ENCODE measurements at places on chromosomes 2 and 18.

DNA sequence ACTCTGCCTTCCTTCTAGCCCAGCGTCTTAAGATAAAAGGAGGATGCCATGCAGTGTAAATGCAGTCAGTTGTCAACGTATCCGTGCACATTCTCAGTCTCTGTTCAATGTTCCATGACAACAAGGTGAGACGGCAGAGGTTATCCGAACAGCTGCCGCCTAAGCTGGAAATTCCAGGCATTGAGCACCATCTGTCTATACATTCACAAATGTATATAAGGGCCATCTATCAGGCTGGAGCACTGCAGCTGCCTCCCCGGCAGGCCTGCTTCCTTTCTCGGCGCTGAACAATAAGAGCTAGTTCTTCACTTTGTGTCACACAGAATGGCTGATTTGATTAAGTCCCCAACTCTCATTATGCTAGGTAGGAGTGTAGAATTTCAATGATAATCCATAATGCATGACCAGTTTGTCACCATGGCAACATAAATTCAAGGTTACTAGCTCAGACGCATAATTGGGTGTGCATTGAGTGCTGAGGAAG lies 282.2 kb upstream of the SOX11 start:
- no peak for DNase-seq

DNA sequence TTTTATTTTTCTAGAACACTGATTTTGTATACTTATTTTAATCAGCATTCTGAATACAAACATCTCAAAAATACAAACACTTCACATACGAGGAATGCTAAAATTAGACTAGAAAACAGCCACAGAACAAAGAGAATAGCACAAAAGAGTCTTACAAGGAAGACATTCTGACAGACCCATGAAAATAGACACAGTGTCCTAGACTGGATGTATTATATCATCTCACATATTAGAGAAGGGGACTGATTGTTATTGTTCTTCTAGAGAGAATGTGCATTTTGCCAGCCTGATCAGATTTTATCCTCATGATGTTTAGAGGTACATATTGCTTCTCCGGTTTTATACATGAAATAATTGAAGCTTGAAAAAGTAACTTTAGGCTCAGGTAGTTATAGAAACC lies 357.9 kb downstream of the DPP10 start:
- DNase-seq, result no peak

GRCh38 chr2:240189686-240190085 lies 49.2 kb upstream of the OTOS start:
- no peak for DNase-seq

- DNase-seq, result no peak
Measured at GRCh38 chr2:236085647-236086046, 82.5 kb downstream of the GBX2 start.

DNA sequence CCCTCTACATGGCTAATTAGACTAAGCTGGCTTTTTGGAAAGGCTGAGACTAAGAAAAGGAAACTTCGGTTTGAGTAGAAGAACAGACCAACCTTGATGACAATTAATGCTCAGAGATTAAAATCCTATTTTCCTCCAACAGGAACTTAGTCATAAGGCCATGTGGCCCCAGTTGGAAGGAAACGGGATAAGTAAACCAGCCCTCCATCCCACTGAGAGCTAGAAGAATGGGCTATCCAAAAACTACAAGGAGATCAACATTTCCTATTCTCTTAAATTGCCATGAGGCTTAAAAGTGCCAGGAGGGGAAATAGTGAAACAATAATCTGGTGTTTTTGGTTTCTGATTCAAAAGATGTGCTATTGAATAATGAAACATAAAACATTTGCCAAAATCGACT lies 216.6 kb downstream of the PAX3 start:
- DNase-seq, result no peak

DNA sequence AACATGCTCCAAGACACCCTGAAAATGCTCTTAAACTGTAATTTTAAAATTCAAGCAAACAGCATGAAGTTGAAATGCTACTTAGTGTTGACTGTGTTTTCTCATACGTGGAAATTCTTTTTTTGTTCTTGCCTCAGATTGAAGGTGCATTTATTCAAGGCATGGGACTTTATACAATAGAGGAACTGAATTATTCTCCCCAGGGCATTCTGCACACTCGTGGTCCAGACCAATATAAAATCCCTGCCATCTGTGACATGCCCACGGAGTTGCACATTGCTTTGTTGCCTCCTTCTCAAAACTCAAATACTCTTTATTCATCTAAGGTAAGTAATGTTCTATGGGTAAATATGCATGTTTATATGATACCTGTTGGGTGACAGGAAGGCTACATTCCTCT lies 82.7 kb downstream of the AOX1 start:
- no peak for DNase-seq

DNA sequence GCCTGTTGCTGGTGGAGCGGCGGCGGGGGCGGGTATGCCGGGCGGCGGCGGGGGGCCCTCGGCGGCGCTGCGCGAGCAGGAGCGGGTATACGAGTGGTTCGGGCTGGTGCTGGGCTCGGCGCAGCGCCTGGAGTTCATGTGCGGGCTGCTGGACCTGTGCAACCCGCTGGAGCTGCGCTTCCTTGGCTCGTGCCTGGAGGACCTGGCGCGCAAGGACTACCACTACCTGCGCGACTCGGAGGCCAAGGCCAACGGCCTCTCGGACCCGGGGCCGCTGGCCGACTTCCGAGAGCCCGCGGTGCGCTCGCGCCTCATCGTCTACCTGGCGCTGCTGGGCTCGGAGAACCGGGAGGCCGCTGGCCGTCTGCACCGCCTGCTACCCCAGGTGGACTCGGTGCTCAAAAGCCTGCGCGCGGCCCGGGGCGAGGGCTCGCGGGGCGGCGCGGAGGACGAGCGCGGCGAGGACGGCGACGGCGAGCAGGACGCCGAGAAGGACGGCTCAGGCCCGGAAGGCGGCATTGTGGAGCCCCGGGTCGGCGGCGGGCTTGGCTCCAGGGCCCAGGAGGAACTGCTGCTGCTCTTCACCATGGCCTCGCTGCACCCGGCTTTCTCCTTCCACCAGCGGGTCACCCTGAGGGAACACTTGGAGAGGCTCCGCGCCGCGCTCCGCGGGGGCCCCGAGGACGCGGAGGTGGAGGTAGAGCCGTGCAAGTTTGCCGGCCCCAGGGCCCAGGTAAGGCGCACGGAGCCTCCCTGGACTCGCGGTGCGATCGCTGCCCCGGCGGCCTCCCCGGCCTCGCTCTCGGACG lies 1.0 kb downstream of the ZCCHC2 start:
- DNase-seq, result peak; percentile 43

GRCh38 chr2:130372833-130373807 lies 17.3 kb downstream of the PTPN18 start:
- no peak for DNase-seq

GRCh38 chr2:106882673-106883072 lies 3.3 kb downstream of the ST6GAL2 start:
- DNase-seq, result no peak

- DNase-seq, result no peak
Measured at GRCh38 chr2:172259827-172260226, 157.1 kb upstream of the DLX2 start.

Measured in anterior cingulate cortex (tissue), 58 donors.